ENCODE measurements at places on chromosomes 13 and 19.

GRCh38 chr13:22080832-22081231 lies 410.0 kb downstream of the FGF9 start:
- DNase-seq: no peak

DNA sequence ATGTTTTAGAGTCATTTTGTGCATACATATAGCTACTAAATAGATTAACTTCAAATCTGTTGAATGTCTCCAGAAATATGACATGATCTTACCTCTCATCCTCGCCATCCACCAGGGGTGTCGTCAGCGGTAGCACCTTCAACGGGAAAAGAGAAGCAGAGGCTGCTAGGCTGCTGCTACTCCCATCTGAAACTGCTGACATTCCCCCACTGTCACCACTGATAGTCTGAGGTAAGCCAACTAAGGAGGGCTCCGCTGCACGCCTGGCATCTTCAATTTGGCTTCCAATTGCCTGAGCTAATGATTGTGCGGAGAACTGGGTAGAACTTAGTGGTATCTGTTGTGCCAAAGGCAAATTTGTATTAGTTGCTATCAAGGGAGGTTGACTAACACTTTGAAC lies 3.1 kb downstream of the TSC22D1 start:
- DNase-seq: no peak

GRCh38 chr19:6947745-6948144 lies 60.4 kb downstream of the ADGRE1 start:
- no peak for DNase-seq

DNA sequence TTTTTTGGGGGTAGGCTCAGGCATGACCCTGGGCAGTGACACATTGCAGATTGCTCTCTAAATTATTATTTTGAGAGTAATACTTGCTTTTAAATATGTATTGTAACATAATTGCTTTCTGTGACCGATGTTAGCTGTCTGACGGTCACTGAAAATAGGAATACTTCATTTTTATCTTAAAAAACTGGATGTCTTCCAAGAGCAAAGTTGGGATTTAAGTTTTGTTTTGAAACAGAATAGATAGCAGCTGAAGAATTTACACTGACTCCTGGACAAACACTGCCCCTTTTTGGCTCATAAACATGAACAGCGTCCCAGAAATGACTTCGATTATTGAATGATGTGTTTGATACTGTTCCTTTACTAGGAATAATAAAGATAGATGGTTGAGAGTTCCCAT lies 535.9 kb downstream of the GPC5 start:
- DNase-seq: no peak

DNA sequence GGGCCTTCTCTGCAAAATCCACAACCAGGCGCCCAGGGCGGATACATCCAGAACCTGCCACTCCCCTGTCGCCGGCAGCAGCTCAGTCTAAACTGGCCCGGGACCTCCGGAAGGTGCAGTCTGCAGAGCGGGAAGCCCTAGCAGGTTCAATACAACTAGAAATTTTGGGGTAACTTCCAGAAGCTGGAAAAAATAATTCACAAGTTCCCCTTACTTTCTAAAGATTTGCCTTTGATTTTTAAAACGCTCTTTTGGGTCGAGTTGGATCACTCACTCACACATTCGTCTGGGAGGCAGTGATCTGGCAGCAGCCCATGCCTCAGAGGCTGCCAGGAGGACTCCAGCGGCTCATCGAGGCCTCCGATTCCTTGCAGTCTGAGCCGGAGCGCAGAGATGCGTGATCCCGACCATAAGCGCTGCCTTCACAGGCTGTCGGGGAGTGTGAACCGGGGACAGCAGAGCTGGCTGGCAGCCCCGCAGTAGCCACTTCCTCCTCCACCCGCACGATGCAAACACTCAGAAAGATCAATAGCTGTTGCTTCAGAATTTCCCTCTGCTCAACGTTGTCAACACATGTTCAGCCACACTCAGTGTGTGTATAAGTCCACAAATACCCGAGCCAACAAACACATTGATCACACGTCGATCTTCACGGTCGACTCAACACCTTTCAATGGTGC lies 35.6 kb upstream of the ZNF507 start:
- no peak for DNase-seq

DNA sequence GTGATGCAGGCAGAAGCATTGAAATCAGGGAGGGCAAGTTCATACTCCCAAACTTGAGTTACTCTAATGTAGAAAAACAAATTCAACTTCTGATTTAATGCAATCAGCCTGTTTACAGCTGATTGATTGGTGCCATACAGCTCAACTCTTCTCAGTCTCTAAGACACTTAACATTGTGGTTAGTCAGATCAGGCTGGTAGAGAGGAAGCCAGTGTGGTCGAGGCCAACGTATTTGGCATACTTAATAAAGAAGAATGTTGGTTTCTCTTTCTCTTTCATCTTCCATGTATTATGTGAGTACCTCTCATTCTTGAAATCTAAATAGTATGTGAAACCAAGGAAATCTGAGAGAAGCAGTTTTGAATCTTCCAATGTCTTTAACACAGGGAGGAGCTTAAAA lies 255.0 kb upstream of the SLITRK1 start:
- no peak for DNase-seq

- no peak for DNase-seq
Measured at GRCh38 chr13:36919833-36920615, at the start of gene SMAD9. SMAD9 (minus strand) TSS chr13:36920238; CDS start chr13:36879689, 40,549 bp downstream.

DNA sequence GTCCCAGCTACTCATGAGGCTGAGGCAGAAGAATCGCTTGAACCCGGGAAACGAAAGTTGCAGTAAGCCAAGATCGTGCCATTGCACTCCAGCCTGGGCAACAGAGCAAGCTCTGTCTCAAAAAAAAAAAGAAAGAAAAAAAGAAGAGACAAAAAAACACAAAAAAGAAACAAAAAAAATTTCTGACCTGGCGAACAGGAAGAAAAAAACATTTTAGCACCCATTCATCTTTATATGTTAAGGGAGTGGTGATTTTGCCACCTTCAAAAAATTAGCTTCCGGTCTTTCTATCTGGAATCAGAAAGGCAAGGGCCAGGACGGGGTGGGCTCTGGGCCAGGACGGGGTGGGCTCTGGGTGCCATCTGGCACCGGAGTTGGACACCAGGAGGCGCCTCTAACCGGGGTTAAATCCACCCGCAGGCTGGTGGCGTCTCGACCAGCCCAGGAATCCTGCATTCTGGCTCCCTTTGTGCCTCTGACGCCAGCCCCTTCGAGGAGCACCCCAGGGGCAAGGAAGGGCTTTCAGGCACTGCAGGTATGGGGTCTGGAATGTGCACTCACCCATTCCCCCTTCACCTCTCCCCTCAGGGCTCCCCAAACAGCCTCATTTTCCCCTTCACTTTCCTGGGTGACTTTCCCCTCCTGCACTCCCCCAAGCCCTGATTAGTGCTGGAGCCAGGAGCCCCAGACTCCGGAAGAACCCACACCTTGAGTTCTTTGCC lies 10.4 kb upstream of the ZSWIM4 start:
- peak; percentile 88 for DNase-seq

DNA sequence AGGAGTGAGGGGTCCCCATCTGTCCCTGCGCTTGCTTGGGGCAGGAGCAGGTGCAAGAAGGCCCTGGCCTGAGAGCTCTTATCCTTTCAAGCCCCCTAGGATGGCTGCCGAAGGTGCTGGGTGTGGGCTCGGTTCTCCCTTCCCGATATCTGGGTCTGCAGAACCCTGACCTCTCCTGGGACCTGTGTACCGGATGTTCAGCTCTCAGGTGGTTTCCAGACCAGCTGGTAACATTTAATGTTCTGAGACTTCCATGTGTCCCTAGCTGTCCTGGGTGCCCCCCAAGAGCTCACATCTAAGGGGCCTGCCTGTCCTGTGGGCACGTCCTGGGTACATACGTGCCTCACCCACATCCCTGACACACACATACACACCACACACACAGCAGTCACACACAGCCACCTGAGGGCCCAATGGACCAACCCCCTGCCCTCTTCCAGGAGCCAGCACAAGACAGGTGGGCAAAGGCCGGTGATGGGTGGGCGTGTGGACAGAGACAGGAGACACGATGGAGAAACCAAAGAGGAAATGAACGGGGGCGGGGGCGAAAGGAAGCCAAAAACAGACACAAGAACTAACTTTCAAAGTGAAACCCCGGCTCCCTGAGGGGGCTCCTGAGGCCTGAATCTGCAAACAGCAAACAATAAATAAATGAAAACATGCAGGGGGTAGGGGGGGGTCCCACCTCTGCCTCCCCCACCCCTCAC lies 124.3 kb downstream of the PTPRS start:
- DNase-seq: no peak

- DNase-seq: no peak
Measured at GRCh38 chr13:109140479-109141349, 511.3 kb downstream of the MYO16 start.

DNA sequence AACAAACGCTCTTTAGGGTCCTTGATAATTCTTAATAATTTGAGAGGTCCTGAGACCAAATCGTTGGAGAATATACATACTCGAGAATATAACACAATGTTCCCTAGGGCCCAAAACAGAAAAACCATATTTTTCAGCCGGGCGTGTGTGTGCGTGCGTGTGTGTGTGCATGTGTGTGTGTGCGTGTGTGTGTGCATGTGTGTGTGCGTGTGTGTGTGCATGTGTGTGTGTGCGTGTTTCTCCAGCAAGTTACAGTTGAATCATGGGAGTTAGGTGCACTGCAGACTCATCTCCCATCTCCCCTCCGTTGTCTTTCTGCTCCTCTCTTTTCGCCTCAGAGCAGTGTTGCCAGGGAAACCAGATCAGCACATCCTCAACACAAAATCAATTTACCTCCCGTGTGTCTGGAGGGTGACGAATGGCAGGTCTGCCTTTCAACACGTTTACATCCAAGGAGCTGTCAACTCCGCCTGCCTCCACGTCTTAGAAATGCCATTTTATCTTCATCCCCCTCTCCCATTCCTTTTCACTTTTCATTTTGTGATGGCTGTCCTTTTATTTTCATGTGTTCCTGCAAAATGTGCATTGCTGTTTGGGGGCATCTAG lies 8.3 kb upstream of the PNMA8B start:
- no peak for DNase-seq

GRCh38 chr19:41926763-41927496 lies 1.3 kb downstream of the ERFL start:
- no peak for DNase-seq

DNA sequence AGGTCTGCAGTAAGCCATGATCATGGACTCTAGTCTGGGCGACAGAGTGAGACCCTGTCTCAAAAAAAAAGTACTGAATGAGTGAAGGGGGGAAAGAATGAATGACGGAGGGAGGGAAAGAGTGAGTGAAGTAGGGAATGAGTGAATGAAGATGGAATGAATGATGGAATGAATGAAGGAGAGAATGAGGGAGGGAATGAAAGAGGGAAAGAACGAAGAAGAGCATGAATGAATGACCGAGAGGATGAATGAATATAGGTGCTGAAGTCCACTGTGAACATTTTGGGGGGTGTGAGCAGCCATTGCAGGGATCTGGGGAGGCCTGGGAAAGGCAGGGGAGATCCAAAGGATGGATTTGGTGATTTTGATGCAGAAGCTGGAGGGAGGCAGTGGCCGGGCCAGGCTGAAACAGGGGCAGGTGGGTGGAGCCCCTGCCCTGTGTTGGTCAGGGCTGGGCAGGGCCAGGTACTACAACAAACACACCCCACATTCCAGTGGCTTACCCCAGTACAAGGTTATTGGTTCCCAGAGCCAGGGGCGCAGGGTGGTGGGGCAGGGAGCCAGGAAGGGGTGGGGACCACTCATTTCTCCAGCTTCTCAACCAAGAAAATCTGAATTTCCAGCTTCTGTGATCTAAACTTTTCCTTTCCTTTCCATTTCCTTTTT lies 14.3 kb downstream of the SLC27A1 start:
- DNase-seq: no peak

DNA sequence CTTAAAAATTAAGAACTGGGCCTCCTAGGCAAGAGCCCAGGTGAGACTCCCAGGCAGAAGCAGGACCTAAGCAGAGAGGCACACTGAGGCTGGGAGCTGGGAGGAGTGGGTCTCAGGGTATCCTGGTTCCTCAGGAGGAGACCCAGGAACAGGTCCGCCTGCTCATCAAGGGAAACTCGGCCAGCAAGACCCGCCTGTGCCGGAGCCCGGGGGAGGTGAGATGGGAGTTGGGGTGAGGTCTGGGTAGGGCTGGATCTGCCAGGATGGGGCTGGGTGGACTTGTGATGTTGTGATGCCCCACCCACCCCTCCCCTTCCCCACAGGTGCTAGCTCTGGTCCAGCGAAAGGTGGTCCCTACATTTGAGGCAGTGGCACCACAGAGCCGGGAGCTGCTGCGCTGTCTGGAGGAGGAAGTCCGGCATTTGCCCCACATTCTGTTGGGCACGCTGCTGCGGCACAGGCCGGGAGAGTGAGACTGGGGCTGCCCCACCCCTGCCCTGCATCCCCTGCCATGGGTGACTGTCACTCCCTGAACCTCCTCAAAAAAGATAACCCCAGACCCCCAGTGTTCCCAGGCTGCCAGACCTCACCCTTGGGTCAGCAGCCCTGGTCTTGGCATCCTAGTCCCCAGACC lies 6.9 kb downstream of the HAUS5 start:
- DNase-seq: no peak

DNA sequence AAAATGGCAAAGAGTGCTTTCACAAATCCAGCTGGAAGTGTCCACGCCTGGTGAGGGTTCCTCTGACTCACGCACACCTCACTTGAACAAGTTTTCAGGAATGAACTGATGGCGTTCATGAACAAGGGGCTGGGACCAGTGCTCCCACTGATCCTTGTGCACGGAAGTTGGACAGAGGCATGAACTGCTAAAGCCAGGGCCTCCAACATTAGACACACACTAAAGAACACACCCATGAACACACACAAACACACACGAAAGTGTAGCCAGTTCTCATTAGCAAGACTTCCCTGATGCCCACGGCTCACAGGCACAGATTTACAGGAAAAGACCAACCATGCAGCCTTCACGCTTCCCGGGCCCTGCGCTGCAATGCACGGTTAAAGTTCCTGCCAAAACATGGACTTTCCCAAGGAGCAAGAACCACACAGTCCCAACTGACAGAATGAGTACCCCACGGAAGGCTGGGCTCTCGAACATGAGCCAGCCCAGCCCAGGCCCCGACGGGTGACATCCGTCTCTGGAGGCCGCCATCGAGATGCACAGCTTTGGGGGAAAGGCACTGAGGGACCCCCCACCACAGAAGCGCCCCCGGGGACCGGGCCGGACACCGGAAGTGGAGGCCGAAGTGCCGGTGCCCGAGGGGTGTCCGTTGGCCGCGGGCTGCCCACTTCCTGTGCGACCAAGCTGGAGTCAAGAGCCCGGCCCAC lies 808 bp downstream of the DNMT1 start:
- DNase-seq: no peak

GRCh38 chr13:93861818-93862217 lies 617.7 kb downstream of the DCT start:
- no peak for DNase-seq

GRCh38 chr19:12647490-12648071 lies 19.0 kb downstream of the MAN2B1 start:
- DNase-seq: peak; percentile 86

GRCh38 chr13:51645154-51645650 lies 60.9 kb downstream of the WDFY2 start:
- DNase-seq: no peak
